LoVo (cell line): ENCODE measurements at places on chromosomes 6 and 20.
A peak's percentile ranks its signal among the peaks of the same experiment; 100 is the strongest.

DNA sequence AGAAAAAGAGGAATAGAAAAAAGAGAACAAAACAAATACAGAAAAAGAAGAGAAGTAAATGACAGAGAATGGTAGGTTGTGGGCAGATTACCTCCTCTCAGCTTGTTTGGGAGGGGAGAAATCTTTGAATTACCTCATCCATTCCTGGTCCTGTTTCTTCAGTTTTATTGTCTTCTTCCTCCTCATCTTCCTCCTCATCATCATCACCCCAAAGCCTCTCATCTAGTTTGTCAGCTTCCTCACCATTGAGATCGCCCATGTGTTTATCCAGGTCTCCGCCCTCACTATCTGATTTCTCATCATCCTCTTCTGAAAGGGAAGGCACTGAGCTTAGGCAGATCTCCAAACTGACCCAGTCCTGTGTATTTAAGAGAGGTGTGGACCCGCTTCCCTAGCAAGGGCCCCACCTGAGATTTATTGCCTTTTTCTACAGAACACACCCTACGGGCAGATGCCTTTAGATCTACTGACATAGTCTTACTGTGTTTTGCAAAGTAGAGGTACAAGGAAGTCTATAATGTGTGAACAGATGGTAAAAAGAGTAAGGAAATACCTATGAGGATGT, 24.2 kb upstream of the LYRM2 start:
- DNase-seq: no peak

DNA sequence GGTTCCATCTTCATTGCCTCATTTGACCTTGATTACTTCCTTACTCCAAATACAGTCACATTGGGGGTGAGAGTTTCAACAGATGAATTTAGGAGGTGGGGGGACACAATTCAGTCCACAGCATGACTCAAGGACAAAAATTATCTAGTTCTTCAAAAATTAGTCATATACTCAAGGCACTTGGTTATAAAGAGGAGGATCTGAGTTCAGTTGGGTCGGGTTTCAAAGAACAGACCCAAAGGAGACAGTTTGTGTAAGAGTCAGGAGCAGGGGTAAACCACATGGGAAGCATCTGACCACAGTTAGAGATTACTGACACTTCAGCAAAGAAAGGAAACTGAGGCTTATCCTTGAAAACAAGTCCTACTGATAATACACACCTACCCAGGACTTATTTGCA, 138.0 kb downstream of the TBC1D7 start:
- DNase-seq: no peak

- peak; percentile 67 for DNase-seq
These were observed 2.1 kb upstream of the CDKN1A start for GRCh38 chr6:36676141-36677058.

- DNase-seq: no peak
These were observed 20.9 kb upstream of the SRF start for GRCh38 chr6:43150051-43150751.

- DNase-seq: no peak
These were observed 28.7 kb upstream of the FAM83B start for GRCh38 chr6:54817834-54818233.

DNA sequence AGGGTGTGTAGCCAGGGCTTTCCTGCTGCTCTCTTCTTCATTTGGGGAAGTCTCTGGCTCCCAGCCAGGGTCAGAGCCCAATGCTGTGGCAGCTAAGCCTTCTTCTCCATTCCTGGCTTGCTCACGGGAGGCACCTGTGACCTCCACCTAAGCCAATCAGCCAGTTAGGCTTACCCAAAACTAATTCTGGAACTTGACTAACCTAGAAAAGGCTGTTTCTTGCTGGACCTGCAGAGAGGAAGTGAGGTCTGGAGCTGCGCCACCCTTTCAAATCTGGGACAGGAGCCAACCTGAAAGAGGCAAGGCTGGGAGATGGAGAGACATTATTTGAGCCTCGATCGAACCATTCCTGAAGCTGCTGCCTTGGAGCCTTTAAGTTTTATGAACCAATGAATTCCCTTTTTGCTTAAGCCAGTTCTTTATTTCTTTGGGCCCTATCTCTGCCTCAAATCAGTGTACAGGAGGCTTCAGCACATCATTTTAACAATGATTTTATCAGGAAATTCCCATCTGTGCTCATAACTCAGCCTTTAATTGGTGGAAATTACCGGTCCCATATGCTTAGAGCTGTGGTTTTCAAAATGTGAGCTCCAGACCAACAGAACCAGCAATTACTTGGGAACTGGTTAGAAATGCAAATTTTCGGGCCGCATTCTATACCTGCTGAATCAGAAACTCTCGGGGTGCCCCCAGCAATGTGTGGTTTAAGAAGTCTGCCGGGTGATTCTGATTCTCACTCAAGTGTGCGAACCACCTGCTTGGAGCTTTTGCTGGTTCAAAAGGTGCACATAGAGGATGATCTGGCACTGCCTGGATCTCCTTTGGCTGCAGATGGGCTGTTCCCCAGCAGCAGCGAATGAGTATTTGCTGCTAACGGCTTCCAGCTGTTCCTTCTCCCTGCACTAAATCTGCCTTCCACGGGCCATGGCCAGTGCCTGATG, 97.4 kb upstream of the RNF24 start:
- DNase-seq: peak; percentile 28
